ENCODE measurements at places on chromosomes 6 and 20. TPM values are rescaled to one million over a fixed set of nuclear protein-coding genes. Genes with fewer than 3 reads are reported as not detected.

DNA sequence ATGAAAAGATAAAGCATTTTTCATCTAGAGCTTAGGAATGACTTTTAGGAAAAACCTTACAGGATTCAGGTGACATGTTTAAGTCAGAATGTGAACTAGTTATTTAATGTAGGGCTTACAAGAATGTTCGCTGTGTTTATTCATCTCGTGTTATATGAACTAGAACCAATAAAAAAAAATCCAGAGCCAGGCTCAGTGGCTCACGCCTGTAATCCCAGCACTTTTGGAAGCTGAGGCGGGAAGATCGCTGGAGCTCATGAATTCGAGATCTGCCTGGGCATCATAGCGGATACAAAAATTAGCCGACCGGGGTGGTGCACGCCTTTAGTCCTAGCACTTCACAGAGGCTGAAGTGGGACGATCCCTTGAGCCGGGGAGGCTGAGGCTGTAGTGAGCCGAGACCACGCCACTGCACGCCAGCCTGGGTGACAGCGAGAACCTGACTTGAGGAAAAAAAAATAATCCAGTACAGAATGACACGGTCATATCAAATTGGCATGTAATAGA, 46.3 kb downstream of the OR2B2 start:
- no peak for DNase-seq

GRCh38 chr20:32631933-32632460, 41.7 kb downstream of the C20orf203 start:
- no peak for DNase-seq

Gene HLA-DQA1
- total RNA-seq = 5.1 TPM

Gene CUL9
- total RNA-seq = 8.4 TPM

Gene DEFB121
- not detected for total RNA-seq

Gene RAET1L
- total RNA-seq = not detected
